ENCODE measurements at places on chromosomes 2 and 18.

GRCh38 chr18:42548493-42548892, 567.0 kb downstream of the RIT2 start:
- DNase-seq = no peak

DNA sequence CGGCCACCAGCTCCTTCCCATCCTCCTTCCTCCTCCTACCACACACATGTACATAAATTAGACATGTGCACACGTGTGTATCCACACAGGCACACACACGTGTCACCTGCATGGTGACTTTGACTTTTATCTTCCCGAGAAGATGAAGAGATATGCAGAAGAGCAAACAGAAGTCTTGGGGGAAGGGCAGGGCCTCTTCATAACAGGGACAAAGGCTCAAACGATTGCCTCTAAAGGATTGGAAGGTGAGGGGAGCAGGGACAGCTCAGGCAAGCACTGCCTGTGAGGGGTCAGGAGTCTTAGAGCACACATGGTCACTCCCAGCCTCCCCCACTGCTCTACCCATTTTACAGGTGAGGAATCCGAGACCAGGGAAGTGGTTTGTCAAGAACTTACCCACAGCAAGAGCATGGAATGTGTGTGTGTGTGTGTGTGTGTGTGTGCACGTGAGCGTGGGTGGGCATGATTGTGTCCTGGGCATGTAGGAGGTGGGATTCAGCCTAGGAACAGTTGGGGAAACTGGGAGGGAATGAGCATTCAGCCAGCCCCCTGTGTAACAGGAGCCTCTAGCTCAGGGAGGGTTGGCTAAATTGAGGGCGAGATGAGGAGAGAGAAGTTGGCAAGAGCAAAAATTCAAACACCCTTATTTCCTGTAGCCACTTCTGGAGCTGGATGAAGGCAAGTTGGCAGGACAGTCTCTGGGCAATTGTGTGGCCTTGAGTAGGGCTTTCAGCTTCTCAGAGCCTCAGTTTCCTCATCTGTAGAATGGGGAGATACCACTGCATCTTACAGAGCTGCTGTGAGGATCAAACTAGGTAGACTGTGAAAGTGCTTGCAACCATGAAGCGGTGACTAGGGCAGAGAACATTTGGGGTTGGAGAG, 24.2 kb downstream of the CIB4 start:
- DNase-seq = no peak

GRCh38 chr2:182883451-182883850, 17.0 kb upstream of the FRZB start:
- no peak for DNase-seq

GRCh38 chr18:36326771-36327170, 29.3 kb downstream of the FHOD3 start:
- DNase-seq = no peak

DNA sequence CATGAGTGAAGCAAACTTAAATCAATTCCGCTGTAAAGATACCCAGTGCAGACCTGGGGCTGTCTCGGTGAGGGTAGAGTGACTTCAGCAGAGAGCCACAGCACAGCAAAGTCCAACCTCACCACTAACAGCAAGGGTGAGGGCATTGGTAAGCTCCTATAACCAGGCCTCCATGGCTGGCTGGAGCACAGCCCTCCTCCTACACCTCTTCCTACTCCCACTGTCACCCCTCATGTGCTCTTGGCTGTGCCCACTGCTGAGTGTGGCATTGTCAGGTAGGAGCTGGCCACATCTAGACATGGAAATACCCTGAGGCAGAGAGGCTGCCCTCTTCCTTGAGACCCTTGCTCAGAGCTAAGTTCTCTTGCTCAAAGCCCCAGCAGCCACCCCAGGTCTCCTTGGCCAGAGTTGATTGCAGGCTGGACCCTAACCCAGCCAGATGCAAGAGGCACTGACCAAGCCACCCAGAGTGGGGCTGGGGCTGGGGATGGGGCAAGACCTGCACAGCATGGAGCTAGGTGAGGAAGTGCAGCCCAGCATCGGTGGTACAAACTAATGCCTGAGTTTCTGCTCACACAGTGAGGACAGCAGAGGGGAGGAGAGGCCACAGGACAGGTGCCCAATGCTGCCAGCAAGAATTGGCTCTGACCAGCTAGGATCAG, 77.6 kb upstream of the RAB6C start:
- no peak for DNase-seq

DNA sequence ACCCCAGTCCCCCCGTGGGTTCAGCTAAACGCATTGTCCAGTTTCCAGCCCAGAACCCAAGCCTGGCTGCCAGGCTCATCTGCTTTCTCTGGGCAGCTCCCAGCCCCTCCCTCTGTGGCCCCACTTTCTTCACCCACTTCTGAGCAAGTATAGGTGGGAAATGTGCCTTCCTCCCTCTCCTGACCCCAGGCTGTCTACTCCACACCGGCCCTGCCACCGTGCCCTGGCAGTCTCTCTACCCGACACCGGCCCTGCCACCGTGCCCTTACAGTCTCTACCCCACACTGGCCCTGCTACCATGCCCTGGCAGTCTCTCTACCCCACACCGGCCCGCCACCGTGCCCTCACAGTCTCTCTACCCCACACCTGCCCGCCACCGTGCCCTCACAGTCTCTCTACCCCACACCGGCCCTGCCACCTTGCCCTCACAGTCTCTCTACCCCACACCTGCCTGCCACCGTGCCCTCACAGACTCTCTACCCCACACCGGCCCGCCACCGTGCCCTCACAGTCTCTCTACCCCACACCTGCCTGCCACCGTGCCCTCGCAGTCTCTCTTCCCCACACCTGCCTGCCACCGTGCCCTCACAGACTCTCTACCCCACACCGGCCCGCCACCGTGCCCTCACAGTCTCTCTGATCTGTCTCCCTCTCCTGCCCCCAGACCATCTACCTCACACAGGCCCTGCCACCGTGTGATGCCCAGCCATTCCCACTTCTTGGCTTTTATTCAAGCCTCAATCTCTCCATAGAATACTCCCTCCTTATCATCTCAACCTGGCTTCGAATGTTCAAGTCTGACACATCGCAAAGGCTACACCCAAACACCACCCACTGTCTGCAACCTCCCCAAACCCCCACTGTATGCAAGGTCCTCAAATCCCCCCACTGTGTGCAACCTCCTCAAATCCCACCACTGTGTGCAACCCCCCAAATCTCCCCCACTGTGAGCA, 108.9 kb downstream of the TPO start:
- DNase-seq = no peak

GRCh38 chr2:25168256-25169072, at the start of gene POMC:
Gene POMC (minus strand): TSS chr2:25168580. CDS start chr2:25164772, 3,808 bp downstream.
- peak; percentile 26 for DNase-seq

DNA sequence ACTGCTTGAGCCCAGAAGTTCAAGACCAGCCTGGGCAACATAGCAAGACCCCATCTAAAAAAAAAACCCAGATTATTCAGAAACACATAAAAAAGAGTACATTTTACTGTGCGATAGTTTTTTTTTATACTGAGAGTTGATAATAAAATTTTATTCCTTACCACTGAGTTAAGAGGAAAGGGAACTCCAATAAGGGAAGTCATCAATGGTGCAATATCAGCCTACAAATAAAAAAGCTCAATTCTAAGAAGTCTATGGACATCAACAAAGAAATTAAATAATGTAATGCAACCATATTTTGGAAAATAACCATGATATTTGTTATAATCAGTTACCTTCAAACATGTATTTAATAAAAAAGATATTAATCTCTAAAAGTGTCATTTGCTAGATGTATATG, 46.6 kb downstream of the PIGN start:
- no peak for DNase-seq

DNA sequence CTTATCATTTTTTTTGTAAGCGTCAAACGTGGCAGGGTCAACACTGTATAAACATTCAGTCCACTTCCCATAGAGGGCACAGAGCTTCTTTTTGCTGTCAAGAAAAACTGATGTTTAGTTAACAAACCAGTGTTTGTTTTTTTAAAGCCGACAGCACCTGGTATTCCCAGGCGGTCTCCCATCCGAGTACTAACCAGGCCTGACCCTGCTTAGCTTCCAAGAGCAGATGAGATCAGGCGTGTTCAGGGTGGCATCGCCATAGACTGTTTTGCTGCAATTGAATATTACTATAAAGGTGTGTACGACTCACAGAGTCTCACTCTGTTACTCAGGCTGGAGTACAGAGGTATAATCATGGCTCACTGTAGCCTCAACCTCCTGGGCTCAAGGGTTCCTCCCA, 31.5 kb downstream of the CABYR start:
- DNase-seq = no peak

DNA sequence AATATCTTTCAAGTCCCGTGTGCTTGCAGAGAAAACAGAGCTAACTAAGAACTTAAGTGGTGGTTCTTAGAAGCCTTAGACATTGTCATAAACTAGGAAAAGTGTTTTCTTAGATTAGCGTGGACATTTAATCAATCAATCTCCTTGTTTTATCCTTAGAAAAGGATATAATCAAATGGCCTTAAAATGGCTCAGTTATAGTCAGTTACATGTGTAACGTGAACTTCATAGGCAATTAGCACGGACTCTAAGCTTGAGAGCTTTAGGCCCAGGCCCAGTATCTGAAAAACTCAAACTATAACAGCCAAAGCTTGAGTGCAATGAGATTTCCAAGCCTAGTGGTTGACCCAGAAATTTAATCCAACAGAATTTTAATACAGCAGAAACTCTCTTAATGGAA, 43.5 kb upstream of the SP3 start:
- no peak for DNase-seq

DNA sequence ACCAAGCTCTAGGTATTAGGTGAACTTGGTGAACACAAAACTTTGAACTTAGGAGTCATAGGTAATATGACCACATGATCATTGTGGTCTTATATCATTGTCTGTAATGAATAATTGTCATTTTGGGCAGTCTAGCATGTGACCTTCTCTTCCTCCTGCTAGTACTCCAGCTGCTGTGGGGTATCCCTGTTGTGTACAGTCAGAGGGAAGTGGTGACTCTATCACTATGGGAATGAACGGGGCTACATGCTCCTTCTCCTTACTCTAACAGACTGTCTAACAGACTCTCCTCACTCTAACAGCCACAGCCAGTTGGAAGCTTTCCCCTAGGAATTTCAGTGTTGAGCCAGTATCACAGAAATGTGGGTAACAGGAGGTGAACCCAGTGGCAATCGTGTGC, 68.2 kb upstream of the NEDD4L start:
- no peak for DNase-seq

GRCh38 chr2:225122007-225122406, 79.7 kb upstream of the DOCK10 start:
- DNase-seq = no peak

GRCh38 chr2:160703648-160704585, 210.3 kb upstream of the RBMS1 start:
- no peak for DNase-seq

GRCh38 chr2:236745420-236746210, 176.0 kb downstream of the ACKR3 start:
- no peak for DNase-seq

DNA sequence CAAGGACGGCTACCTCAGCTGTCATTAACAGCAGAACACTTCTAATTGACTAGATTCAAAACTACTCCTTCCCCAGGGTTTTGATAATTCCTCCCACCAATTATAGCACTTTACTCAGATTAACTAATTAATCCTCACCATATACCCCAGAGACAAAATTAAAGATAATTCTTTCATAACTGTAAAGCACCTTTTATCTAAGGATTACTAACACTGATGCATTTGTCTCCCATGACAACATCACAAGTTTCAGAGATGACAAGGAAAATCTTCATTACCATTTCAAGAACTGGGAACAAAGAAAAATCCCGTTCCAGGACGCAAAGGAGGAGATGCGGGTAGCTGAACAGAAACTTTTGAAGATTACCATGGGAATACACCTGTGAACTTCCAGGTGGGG, 129.4 kb upstream of the ITGA6 start:
- DNase-seq = no peak

GRCh38 chr18:12628706-12629702, 28.9 kb downstream of the SPIRE1 start:
- DNase-seq = no peak

DNA sequence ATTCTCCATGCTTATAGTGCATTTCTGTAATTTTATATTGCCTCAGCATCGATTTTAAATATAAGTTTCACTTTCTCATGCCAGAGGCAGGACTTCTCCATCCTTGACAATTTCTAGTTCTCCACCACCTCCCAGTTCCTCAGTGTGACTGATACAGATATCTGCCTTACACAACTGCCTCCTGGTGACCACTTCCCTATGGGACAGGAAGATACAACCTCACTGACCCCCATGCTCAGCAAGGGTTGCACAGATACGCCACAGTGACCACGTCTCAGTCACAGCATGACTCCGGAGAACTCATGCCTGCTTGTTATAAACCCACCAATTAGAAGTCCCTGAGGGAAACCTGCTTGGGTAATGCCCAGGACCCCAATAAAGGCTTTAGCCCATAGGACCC, 284.0 kb upstream of the MC4R start:
- no peak for DNase-seq

DNA sequence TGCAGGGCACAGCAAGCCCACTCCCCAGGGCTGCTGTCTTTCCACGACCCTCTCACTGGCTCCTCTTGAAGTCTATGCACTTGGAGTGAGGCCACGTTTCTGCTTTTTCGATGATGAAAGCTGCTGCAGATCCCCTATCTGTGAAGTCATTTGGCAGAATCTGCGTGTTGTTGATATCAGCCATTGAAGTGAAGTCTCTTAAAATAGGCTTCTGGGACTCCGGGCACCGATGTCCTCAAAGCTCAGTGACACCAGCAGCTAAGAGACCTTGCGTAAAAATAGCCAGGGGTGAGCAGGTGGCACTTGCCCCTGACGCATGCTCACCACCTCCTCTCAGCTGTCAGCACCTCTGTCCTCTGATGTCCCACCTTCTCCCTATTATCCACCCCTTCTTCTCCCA, 89.4 kb upstream of the FHL2 start:
- no peak for DNase-seq

DNA sequence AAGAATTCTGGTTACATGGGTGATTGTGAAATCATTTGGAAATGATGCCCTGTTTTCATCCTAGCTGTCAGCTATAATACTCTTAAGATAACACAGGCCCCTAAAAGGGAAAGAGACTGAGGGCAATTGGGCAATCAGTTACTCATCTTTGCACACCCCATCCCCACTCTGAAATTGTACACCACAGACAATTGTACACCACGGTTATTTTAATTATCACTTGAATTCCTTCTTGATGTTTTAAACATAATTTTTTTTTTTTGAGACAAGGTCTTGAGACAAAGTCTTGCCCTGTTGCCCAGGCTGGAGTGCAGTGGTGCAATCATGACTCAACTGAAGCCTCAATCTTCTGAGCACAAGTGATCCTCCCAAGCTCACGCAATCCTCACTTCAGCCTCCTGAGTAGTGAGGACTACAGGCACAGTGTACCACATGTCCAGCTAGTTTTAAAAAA, 862.4 kb upstream of the ACVR2A start:
- DNase-seq = no peak

- DNase-seq = no peak
These were observed 59.1 kb downstream of the RMDN2 start for GRCh38 chr2:37984176-37984575.

- no peak for DNase-seq
These were observed 1.3 kb upstream of the CYP26B1 start for GRCh38 chr2:72148837-72149555.

- DNase-seq = no peak
These were observed 425.7 kb downstream of the SETBP1 start for GRCh38 chr18:45106331-45106774.
